GM18507 (cell line): ENCODE measurements at places on chromosomes 7 and 10.

DNA sequence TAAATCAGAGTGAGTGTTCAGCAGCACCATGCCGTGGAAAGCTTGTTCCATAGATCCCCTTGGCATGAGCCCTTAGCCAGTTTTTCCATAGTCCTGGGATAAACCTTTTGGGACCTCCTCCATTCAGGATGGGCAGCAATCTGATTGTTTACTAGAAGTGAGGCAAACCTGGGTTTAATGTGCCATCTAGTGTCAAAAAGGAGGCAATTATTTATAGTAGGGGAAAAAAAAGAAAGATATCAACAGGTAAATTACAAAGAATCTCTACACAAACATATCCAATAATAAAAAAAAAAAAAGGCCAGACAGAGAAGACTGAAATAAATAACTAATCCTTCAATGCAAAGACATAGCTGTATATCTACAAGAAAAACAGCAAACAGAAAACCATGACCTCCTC lies 229.0 kb upstream of the STK17A start:
- no peak for DNase-seq

DNA sequence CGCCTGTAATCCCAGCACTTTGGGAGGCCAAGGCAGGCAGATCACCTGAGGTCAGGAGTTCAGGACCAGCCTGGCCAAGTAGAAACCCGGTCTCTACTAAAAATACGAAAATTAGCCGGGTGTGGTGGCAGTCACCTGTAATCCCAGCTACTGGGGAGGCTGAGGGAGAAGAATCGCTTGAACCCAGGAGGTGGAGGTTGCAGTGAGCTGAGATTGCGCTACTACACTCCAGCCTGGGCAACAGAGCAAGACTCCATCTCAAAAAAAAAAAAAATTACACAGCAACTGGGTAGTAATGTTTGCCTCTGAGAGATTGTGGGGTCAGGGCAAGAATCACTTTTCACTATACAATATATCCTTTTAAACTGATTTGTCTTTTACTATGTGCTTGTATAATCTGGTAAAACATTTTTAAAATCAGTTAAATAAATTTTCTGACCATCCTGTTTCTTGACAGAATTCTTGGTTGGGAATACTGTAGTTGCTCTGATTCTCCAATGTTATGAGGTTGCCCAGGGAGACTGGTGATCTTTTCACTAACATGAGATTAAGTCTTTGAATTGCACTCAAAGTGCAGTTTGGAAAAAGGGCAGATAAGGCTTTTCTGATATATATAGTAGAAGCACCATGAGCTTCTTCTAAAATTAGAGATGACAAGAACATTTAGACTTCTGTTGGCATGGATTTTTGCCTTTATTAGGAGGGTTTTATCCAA lies 1.5 kb downstream of the ENTPD7 start:
- DNase-seq, result no peak

- no peak for DNase-seq
Measured at GRCh38 chr10:49260644-49261296, 38.2 kb upstream of the C10orf71 start.

DNA sequence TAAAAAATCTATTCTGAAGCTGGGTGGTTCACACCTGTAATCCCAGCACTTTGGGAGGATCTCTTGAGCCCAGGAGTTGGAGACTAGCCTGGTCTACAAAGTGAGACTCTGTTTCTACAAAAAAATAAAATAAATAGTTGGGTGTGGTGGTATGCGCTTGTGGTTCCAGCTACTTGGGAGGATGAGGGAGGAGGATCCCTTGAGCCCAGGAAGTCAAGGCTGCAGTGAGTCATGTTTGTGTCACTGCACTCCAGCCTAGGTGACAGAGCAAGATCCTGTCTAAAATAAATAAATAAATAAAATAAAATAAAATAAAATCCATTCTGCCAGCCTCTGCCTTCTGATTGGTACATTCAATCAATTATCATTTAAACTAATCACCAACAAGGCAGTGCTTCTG lies 17.5 kb downstream of the ZNF33A start:
- DNase-seq, result no peak

DNA sequence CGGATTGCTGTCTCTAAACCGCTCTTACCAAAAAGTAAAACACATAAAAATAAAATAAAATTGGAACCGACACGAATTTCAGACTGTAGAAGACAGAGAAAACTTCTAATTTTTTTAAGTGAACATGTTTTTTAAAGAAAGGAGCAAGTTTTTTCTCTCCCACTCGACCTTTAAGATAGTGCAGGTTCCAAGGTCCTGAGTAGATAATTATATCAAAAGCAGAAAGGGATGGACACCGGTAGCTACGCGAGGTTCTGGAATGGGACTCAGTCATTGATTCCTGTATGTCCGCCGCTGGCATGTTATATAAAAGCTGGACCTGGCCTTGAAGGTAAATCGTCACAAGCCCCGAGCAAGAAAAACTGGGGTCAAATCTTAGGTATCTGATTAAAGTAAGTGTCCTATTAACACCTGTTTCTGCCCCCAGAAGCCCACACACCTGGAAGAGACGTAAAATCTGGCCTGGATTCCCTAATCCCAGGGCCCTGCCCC lies 462 bp upstream of the CISD1 start:
- no peak for DNase-seq

- no peak for DNase-seq
Measured at GRCh38 chr10:129541200-129541599, 74.2 kb downstream of the MGMT start.

GRCh38 chr7:134337980-134338379 lies 21.2 kb upstream of the SLC35B4 start:
- no peak for DNase-seq

DNA sequence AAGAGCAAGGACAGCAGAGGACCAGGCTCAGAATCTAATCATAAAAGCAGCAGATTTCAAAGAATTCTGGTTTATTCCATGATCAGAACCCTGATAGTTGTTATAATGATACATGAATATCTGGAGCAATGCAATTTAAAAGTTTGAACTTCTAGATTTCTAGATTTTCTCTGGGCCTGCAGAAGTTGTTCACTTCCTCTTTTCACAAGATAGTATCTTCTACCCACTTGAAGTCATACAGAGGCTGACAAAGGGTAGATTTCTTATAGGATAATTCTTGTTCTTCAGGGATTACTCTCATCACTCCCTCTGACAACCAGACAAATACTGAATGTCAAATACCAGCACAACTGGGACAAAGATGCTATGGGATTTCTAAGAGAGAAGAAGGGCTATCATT lies 320.0 kb upstream of the ETV1 start:
- DNase-seq, result no peak

- DNase-seq, result peak; percentile 40
Measured at GRCh38 chr7:2019711-2020511, 212.8 kb downstream of the MAD1L1 start.

- no peak for DNase-seq
Measured at GRCh38 chr10:64102916-64103315, 581.7 kb downstream of the REEP3 start.
